ENCODE measurements at places on chromosomes 4 and X.

DNA sequence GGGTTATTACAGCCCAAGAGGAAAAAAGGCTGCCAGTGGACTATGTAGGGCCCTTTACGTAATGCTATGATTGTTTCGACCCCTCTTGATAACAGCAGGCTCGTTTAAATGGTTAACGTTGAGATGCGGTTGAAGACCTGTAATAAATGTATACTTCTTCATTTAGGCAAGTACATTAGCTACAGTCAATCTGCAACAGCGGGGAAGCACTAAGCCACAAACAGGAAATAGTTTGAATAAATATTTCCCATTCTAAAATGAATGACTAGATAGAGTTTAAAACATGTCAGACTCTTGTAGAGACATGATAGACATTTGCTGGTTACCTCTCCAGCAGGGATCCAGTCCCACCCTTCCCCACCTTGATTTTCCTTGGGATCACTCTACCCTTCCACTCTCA lies 38.1 kb upstream of the STIM2 start:
- no peak for DNase-seq

- DNase-seq = no peak
Observed at GRCh38 chr4:92210906-92211305, 92.9 kb upstream of the GRID2 start.

- no peak for DNase-seq
Observed at GRCh38 chr4:154490234-154490582, 1.4 kb downstream of the DCHS2 start.

DNA sequence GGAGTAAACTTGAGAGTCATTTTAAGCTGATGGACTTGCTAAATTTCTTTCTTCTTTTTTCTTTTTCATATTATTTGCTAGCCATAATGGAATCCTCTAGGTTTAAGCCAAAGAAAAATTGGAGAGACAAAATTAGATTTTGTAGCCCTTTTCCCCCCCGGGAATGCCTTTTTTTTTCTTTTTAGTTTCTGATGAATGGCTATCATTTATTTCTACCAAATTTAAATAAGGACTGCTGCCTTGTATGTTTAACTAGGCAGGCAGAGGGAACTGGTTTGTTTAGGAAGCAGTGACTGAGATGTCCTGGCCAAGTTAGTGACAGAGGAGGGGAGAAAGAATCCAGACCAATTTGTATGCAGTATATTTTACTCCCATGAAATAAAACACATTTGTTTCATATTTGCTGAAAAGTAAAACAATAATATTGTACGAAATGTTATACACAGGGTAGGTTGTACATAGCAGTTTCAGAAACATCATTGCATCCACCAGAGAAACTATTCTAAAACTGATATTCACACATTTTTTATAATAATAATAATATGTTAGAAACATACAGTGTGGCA lies 5.7 kb downstream of the PITX2 start:
- DNase-seq = no peak

GRCh38 chrX:20325786-20326388 lies 59.2 kb upstream of the RPS6KA3 start:
- DNase-seq = no peak

GRCh38 chrX:154354516-154354915 lies 19.9 kb downstream of the FLNA start:
- DNase-seq = no peak

DNA sequence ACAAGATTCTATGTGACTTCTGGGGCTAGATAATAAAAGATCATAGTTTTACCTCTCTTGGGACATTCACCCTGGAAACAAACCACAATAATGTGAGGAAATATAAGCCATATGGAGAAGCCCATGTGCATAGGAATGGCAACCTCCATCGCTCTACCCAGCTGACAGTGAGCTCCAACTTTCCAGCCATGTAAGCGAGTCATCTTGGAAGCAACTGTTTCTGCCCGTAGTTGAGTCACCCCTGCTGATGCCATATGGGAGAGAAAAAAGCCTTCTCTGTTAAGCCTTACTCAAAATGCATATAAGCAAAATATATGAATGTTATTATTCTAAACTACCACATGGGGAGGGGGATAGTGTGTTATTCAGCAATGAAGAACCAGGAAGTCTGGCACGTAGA lies 31.4 kb upstream of the RELL1 start:
- no peak for DNase-seq

DNA sequence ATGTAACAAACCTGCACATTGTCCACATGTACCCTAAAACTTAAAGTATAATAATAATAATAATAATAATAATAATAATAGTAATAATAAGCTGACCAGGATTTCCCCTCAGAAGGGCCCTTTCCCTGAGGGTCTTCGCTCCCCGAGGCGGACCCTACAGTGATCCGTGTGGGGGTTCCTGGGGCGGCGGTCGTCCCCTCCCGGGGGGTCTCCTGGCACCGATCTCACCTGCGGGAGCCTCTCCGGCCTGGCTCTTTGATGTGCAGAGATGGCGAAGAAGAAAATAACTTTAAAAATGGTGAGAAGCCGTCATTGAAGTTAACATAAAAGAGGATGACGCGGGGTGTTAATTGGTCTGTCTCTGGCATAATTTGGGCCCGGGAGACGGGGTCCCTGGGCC lies 48.2 kb upstream of the PPP2R3B start:
- no peak for DNase-seq

- no peak for DNase-seq
Observed at GRCh38 chr4:111924696-111925095, 220.6 kb upstream of the FAM241A start.

DNA sequence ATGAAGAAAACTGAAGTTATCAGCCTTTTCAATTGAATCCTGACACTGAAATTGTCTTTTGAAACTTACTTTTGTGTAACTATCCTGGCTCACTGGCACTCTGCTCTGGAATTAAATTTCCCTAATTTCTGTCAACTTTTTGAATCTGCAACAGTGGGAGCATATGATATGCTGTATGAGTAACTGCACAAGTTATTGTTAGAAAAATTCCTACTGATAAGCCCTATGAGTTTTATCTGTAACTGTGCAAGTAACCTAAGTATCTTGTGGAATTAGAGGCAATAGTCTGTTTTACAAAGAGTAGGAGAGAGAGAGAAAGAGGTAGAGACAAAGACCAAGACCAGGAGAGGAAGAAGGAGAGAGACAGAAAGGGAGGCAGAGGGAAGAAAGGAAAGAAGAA lies 9.2 kb upstream of the HPGD start:
- DNase-seq = no peak

DNA sequence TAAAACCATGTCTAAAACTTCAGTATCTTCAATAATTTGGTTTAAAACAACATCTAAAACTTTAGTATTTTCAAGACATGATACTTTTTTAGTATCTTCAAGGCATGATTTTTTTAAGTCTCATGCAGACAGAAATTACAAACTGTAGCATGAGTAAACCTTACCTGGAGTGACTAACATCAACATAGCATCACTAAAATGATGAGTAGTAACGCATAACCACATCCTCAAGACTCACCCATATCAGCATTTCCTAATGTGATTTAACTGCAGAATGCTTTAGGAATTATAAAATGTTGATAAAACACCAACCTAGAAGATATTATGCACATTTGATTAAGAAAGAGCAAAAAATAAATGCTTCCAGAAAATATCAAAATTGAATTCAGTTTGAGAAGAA lies 19.7 kb upstream of the EDNRA start:
- DNase-seq = no peak

DNA sequence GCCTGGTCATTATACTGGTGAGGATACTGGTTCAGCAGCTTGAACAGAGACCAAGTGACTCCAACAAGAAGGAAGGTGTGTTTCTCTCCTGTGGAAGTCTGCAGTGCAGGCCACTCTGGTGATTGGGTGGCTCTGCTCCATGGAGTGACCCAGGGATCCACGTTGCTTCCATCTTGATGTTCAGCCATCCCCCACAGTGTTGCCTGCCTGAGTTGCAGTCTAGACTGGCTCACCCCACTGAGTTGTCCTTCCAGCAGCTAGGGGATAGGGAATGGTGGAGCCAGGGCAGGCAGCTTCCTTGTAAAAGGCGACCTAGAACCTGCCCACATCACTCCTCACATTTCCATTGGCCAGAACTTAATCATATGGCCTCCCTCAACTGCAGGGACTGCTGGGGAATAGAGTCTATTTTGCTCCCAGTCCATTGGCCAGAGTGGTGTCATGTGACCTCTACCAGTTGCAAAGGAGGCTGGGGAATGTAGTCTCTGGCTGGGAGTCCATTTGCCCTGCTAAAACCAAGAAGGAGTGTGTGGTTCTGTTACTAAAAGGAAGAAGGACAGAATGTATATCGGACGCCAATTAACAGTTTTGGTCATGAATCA lies 8.0 kb downstream of the MAN2B2 start:
- DNase-seq = no peak

DNA sequence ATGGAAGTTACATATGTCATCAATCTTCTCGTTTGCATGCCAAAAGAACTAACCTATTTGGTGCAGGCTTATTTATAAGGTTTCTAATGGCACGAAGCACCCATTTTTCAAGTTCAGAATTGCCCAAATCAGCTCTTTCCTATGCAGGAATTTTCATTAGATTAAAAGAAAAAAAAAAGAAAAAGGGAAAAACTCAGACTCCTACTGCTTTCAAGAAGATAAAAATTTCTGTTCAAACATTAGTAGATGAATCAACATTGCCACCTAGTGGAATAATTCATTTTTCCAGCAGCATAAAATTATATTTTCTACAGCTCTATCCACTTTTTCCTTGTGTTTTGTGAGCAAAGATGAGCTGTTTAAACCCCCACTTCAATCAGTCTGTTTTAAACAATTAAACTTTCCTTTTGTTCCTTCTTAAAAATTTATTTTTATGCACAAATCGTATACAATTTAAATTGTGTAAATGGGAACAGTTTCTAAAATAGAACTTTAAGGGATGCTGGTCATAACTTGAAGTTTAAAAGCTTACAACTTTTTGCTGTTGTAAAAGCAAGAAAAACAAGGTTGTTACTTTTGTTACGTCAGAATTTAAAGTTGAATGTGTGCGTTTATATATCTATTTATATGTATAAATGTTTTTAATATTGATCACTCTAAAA lies 309.9 kb downstream of the ARAP2 start:
- DNase-seq = peak; percentile 1

DNA sequence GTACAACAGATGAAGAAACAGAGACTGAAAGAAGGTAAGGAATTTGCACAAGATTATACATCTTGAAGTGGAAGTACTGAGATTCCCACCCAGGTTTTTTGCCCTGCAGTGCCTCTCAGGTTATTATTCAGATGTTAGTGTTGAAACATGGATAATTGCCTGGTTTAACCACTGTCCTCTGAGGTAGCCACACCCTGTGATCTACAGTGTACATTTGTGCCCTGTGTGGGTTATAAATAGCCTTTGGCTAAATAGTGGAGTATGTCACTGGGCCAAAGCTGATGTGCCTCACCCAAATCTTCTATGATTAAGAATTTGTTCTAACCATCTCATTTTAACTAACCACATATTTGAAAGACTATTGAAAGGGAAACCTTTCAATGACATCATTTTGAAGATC lies 5.4 kb upstream of the ASB5 start:
- DNase-seq = no peak

- no peak for DNase-seq
Observed at GRCh38 chr4:169968999-169969398, 57.2 kb downstream of the MFAP3L start.

- no peak for DNase-seq
Observed at GRCh38 chr4:130043732-130044160, 947.8 kb downstream of the C4orf33 start.

GRCh38 chr4:139299536-139299935 lies 1.8 kb upstream of the NAA15 start:
- DNase-seq = no peak

DNA sequence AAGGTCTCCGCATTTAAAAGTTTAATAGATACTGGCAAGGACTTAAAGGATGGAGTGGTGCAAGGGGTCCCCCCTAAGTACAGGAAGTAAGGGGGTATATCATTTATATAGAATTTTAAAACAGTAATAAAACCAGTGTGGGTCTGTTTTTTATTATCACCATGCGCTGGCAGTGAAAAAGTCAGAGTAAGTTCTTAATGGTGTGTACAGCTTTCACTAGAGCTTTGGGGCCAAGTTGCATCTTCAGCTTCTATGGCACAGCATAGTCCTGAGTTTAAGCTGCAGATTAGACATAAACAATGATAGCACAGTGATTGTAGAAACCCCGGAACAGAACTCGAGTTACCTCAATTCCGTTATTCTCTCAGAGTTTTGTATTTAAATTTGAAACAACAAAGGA lies 27.6 kb downstream of the RHOH start:
- DNase-seq = no peak

DNA sequence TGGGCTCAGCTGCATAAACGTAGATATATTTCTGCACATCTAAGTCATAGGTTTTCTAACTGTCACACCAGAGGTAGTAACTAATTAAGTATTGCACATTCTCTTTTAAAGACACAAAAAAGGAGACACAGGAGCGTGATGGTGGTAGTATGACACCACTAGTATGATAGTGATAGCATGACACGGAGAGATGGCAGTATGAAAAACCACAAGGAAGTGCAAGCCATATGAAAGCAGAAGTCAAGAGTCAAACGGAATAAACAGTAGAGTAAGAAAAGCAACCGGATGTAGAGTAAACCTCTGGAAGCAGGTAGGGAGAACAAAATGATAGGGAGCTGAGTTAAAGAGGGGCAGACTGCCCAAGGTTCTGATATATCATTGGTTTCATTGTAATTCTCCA lies 382.2 kb upstream of the INTU start:
- no peak for DNase-seq

DNA sequence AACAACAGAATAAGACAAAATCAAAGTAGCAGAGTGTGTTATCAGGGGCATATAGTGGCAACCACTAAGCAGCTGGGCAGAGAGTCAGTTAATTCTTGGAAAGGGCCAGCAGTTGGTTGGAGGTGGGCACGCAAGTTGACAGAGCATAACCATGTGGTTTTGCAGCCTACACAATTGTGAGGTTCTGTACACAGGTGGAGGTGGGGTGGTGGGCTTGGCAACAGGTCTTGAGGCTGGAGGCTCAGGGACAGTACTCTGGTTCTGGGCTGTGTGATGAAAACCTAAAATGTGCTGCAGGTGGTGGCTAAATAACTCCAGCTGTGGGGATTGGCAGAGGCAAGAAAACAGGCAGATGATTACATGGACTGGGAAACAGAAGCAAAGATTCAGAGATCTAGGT lies 1112.7 kb downstream of the PDHA2 start:
- DNase-seq = no peak

All from NCI-H2029 treated with DMSO at 0.1 percent for 48 hours (cell line).